ENCODE measurements at places on chromosomes 4 and X.

DNA sequence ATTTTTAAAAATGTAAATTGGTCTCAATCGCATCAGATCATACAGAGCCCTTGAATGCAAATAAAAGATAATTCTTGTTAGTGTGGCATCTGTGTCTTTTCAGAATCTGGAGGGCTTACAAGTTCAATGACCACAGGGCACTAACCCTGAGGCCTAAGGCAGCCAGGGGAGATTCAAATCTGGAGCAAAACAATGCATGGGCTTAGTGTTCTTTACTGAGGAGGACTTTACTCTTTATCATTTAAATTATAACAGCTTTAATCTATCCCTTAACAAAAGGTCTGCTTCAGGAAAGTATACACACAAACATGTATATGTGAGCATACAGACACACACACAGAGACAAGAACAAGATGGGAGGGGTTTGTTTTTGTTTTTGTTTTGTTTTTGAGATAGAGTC is 51.0 kb upstream of the NSUN7 start:
- DNase-seq, result no peak

DNA sequence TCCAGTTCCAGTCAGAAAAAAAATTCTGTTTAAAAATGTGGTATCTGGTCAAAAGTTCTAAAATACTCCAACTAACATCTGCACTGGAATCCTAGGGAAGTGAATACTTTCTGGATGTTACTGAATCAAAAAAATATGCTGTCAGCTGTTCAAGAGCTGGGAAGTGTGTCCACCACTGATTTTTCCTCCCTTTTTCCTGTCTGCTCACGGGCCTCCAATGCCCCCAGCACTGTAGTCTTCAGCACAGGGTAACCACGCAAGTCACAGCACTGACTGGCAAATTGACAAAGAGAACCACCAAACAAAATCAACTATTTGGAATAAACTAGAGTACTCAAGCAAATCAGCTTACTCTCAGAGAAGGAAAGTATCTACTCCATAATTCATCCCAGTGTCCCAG is 9.9 kb downstream of the VEGFC start:
- no peak for DNase-seq

- no peak for DNase-seq
Measured at GRCh38 chrX:136754651-136755050, 26.1 kb downstream of the ARHGEF6 start.

- DNase-seq, result no peak
Measured at GRCh38 chrX:154114652-154115051, 17.1 kb upstream of the MECP2 start.

DNA sequence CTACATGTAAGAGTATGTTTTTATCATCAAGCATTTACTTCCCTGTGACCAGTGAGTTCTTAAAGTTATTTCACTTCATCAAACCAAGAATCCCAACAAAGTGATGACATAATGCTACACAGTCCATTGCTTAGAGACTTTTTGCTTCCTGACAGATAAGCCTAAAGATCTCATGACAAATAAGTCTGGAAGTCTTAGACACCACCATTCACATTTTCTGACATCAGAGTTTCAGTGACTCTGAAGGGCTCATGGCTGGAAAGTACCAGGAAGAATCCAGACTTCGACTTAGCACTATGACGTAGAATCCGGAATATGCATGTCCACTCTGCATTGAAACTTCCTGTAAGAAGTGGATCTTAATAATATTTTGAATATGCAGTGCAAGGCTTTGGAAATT is 53.7 kb downstream of the CLDN22 start:
- DNase-seq, result no peak

GRCh38 chr4:79886021-79886420 is 187.0 kb downstream of the ANTXR2 start:
- no peak for DNase-seq

DNA sequence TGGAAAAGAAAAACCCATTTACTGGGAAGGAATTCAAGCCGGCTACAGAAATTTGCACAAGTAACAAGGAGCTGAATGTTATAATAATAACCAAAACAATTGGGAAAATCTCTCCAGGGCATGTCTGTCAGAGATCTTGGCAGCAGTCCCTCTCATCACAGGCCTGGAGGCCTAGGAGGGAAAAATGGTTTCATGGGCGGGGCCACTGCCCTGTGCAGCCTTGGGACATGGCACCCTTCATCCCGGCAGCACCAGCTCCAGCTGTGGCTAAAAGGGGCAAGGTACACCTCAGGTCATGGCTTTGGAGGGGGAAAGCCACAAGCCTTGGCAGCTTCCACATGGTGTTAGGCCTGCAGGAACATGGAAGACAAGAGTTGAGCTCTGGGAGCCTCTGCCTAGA is 513.1 kb upstream of the CNKSR2 start:
- DNase-seq, result no peak

GRCh38 chrX:148314876-148315275 is 185.5 kb upstream of the AFF2 start:
- DNase-seq, result no peak

- DNase-seq, result no peak
Measured at GRCh38 chrX:16700734-16701133, 11.7 kb downstream of the CTPS2 start.

GRCh38 chr4:173415885-173416653 is 17.2 kb upstream of the SCRG1 start:
- no peak for DNase-seq

DNA sequence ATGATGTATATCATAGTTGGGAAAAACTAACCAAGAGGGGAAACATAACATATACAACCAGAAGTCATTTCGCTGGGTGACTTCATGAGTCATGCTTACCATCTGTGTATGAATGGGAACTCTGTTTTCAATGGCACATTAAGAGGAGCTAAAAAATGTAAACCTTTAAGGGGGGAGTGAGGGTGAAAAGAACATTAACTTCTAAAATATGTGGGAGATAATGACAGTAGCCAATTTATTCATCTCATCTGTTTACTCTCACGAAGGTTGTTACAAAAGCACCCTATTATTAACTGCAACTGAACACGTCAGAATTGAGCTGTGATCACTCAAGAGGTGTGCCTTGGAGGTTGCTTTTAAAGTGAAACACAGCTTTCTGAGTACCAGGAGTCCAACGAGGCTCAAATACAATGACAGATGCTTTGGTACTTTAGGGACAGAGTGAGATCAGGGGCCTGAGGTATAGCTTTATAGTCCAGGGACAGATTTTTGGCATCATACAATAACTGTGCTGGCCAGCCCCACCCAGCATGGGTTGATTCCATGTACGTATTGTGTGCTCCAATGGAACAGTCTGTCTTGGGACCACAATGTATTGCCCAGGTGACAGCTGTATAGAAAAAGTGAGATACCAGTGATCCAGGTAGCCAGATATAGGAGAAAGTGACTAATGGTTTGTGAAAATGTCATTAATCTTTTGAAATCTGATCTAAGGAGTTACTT is 107.3 kb downstream of the AMMECR1 start:
- no peak for DNase-seq

DNA sequence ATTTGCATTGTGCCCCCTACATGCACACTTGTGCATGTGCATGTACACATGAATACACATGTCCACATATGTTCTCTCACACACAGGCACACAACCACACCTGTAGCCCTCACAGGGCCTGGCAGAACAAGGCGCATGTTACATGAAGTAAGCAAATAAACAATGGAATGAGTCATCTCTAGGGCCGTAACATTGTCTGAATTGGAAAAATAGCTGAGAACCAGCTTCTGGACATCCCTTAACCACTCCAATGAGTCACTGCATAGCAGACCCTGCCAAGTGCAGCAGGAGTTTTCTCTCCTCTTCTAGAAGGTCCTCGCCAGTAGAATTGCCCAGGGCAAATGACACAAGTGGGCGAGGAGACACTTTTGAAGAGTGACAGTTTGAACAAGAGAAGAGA is 66.1 kb downstream of the MAGEA10 start:
- DNase-seq, result peak; percentile 46

- DNase-seq, result no peak
Measured at GRCh38 chr4:154368060-154368459, 123.5 kb downstream of the DCHS2 start.
